ENCODE measurements at places on chromosomes 1 and 21.

DNA sequence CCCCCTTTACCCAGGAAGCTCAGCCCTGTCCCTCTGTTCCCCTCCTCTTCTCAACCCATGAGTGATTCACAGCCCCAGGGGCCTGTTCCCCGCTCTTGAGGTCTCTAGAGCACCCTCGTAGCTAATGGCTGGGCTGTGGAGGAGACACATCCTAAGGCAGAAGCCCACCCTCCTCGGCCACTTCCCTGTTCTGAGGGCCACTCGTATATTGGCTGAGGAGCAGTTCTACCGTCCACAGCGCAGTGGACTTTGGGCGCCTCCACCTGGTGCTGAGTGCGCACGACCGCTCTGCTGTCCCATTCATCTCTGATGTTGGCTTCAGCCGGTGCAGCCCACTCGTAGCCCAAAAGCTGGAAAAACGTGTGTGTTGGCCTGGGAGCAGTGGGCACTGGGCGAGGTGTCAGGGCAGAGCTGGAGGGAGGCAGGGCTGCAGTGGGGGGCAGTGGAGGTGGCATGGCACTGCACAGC lies 24.5 kb upstream of the PKP1 start:
- no peak for DNase-seq

- no peak for DNase-seq
Measured at GRCh38 chr1:236576004-236576403, 28.3 kb downstream of the HEATR1 start.

DNA sequence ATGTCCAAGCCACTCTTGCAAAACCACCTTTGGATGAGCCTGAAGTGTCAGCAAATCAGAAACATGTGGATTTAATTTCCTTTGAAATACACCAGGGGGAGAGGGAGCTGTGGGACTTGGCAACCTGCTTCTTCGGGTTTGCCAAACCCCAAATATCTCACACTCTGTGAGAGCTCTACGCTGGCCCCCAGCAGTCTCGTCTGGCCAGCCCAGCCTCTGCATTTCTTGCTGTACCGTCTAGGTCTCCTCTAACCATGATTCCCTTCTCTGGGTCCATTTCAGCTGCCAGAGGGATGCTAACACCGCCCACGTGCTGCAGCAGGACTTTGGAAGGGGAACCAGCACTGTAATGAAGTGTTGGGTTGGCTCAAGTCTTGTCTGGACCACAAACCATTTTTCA lies 114.6 kb downstream of the MRPS6 start:
- no peak for DNase-seq

GRCh38 chr1:204336421-204337035 lies 23.2 kb downstream of the PLEKHA6 start:
- no peak for DNase-seq

DNA sequence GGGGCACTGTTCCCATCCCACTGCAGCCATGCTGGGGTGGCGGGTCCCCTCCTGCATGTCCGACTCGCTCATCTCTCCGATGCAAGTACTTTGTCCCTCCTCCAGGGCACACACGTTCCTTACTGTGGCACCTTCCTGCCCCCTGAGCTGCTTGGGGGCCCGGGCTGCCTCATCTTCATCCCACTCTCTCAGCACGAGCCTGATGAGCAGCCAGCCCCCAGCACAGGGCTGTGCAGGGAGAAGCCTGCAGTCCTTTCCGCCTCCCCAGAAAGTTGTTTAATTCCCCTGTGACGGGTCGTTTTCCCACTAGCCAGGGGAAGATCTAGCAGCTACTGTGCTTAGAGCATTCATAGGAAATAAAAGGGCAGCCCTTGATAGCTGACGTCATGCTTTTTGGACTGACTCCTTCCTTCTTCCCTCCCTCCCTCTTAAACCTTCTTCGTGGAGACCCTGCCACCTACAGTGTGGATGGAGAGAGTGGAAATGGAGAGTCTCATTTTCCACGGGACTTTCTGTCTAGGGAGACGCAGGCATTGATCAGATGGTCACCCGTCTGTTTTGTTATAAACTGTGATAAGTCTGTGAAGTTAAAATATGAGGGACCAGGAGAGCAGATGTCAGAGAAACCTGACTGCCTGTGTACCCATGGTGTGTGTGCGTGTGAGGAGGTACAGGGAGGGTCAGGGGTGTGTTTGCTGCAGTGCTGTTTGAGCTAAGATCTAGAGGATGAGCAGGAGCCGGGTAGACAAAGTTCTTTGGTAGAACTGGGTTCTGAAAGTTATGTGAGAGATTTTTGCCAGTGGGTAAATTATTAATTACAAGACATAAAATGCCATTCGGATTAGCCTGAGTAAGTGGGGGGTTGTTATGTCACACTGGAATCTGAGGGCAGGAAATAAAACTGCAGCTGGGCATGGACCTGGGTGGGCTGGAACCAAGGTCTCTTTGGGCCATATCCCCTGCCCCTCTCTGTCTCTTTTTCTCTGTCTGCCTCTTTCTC lies 34.3 kb downstream of the GPR137B start:
- no peak for DNase-seq

DNA sequence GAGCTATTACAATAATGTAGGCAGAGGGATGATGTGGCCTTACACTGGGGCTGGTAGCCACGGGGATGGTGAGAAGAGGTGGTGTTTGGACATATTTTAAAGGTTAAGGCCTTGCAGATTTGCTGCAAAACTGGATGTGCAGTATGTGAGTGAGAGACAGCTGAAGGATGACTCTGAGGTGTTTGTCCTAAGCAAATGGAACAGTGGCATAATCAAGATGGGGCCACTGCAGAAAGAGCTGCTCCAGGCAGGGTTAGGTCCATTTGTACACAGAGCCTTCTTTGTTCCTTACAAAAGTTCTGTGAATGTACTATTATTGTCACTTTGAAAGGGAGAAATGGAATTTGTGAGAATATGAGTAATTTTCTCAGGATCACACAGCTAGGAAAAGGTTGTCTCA lies 220.4 kb upstream of the ZP4 start:
- DNase-seq = no peak

All from activated T-helper 9 cell treated with anti-CD3 and anti-CD28 coated beads, Interleukin-2, amount 50 U/mL, for 16 hours (primary cell).